ENCODE measurements at places on chromosomes 13 and 19.

DNA sequence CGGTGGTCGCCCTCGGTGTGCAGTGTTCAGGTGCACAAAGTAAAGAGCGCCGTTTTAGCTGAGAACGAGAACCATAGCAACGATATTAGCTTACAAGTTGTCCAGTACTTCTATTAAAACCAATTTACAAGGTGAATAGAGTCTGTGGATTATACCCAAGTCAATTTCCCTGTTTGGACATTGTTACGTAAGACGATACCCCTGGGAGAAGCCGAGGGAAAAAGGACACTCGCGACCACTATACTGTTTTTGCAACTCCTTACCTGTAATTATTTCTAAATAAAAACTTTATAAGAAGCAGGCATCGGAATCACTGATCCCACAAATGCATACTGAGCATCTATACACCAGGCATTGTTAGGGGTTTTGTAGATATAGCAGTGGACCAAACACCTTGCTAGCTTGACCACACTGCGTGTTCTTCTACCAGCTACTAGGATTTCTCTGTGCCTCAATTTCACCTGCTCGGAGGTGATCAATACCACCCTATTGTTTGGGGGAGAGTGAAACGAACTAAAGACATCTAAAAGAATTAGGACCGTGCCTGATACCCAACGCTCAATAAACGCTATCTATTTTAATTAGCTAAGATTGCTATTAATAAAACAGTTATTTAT is 488 bp upstream of the EEF2 start:
- DNase-seq, result no peak

DNA sequence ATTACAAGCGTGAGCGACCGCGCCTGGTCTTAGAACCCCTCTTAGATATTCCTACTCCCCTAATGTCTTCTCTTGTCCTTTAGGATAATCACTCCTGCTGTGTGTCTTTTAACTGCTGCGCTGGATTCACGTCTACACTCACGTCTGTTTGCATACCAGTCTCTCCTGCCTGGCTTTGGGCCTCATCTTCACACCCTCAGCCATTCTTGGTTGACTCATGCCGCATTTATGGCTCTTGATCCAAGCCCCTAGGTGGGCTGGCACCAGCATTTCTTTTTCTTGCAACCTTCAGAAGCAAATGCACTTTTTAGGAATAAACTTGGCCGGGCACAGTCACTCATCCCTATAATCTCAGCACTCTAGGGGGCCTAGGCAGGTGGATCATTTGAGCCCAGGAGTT is 22.7 kb downstream of the MYO9B start:
- DNase-seq, result no peak

GRCh38 chr19:30350692-30351663 is 21.2 kb upstream of the ZNF536 start:
- no peak for DNase-seq

DNA sequence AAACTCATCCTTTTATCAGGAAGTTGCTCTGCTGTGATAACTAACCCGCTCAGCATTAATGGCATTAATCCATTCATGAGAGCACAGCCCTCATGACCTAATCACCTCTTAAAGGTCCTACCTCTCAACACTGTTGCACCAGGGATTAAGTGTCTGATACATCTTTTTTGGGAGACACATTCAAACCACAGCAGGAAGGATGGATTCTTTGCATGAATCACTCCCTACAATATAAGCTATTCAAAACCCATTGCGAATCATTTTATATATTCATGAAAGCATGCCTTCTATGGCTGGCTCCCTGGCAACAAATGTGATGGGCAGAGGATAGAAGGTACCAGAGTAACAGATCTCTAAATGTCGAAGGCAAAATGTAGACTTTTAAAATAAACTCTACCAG is 27.6 kb downstream of the ARL11 start:
- no peak for DNase-seq

GRCh38 chr19:39135701-39136100 is 10.1 kb downstream of the PAK4 start:
- DNase-seq, result no peak

Data from ecto neural progenitor cell (in vitro differentiated cells).